ENCODE measurements at places on chromosomes 3 and 15.
A peak's percentile ranks its signal among the peaks of the same experiment; 100 is the strongest.

DNA sequence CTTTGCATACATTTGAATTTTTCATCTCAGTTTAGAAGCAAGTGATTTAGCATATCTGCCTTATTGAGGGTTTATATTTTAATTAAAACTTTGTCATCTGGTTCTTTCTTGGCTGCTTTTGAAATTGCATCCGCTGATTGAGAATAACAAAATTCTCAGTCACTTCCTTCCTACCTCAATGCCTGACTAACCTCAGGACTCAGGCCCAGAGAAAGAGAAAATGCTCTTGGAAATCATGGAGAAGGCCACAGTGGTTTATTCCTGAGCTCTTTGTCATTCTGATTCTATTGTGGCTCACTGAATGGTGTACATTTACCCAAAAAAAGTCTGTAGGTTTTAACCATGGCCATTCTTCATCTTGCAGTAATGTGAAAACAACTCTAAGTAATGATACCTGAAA is 533.9 kb downstream of the TBL1XR1 start:
- DNase-seq, result no peak

DNA sequence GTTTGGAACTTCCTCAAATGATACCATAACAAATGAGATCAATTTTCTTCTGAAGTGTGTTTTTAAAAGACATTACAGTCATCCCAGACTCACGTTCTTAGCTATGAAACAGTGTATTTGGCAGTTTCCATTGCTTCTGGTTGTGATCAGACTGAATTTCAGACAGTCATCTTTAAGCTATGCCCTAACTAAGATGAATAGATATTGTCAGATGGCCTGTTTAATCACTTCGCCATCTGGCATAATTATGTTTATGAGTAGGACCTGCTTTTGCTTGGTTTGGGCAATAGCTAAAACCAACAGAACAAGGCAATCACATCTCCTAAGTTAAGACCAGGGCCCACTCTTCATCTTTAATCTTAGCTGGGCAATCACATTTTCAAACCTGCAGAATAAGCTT is 313.1 kb downstream of the SV2B start:
- no peak for DNase-seq

DNA sequence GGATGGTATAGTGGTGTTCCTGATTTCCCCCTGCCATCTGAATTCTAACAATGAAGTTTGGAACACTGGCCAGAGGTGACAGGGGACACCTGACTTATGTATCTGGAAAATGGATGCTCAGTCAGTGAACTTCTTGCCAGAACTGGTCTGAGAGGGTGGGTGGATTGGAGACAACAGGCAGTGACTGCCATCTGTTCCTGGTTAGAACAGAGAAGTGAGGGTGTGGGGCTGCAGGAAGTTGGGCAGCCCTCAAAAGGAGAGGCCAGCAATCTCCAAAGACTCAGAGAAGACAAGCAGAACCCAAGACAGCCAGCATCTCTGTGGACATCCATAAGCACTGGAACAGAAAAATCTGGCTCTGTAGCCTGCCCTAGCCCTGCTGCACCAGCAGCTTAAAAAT is 50.5 kb downstream of the ANP32A start:
- DNase-seq, result no peak

DNA sequence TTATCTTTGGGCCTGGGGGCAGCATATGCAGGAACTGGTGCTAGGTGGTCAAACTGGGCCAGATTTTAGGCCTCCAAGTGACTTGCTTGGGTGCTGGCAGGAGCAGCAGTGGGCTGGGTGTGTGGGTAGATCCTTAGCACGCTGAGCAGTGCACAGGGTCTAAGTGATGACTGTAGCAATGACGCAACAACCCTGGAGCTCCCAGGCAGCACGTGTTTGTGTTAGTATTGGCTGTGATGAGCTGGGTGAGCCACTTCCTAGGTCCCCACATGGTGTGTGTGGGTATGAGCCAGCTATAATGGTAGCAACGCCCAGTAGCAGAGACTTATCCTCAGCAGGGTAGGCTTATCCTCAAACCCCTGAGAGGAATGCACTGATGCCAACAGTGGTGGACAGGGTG is 570.6 kb upstream of the ROBO1 start:
- DNase-seq, result no peak

- no peak for DNase-seq
These were observed 54.1 kb upstream of the TFRC start for GRCh38 chr3:196135693-196136639.

DNA sequence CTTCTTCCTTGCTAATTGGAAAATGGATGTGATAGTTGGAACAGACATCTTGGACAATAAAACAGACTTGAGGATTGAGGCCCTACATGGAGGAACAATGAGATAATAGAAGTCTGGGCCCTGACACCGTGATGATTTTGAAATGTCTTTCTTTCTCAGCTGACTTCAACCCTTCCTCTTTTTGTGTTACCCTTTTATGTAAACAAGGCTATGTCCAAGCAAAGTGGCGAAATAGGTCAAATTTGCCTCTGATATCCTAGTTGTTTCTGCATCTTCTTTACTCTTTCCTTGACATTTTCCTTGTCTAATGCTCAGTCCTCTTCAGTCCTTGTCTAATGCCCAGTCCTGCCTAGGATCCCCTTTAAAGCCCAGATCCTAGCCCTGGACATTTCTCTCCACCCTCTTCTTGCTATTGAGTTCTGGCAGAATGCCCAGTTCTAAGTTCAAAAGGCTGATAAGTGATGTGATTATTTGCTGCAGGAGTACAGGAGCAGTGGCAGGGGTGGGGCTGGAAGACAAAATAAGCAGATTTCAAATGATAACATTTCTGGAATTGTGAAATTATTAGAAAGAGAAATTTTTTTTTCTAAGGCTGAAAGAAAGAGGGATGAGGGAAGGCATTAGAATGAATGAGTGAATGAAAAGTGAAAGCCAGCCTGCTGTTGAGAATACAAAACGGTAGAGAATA is 6.5 kb upstream of the VPS8 start:
- DNase-seq, result peak; percentile 78

- DNase-seq, result no peak
These were observed 15.3 kb upstream of the COLQ start for GRCh38 chr3:15536856-15537255.

DNA sequence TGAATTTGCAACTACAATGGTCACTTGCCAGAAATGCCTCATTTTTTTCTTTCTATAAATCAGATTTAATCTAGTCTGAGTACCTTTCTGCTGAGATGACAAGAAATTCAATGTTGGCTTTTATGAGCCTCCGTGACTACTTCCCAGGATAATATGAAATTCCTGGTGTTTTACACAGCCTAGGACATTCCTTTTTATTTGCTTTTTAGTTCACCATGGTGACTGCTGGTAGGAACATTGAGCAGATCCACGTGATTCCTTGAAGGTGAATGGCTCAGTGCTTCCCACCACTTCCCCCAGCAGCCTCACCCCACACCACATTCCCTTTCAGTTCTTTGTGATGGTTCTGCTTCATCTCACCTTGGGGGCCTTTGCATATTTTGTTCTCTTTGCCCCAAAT is 4.3 kb upstream of the NPTN start:
- no peak for DNase-seq

- no peak for DNase-seq
These were observed 11.0 kb upstream of the RAP2B start for GRCh38 chr3:153150991-153151390.

- no peak for DNase-seq
These were observed 44.1 kb upstream of the WWTR1 start for GRCh38 chr3:149701977-149702350.

GRCh38 chr3:111541911-111542483 is at the start of gene CD96:
Gene CD96, plus strand, starts transcription at chr3:111542197. Its CDS starts 52 bp downstream, at chr3:111542249.
- DNase-seq, result no peak

DNA sequence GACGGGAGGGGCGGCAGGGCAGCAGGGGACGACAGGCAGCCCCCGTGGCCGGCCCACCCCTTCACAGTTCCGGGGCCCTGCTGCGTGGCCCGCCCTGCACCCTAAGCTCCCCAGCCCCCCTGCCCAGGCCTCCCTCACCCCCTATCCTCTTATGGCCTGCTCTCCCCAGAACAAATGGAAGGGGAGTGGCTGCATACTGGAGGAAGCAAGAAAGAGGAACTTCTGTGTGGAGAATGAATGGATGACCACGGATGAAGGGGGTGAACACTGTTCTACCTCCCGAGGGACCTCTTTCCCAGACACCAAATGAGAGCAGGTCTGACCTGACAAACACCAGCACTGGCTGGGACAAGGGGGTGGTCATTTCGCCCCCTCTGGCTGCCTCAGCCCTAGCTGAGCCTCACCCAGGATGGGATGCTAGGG is 25.0 kb downstream of the SEC61A1 start:
- no peak for DNase-seq

GRCh38 chr15:31254431-31255175 is 72.0 kb upstream of the KLF13 start:
- no peak for DNase-seq

DNA sequence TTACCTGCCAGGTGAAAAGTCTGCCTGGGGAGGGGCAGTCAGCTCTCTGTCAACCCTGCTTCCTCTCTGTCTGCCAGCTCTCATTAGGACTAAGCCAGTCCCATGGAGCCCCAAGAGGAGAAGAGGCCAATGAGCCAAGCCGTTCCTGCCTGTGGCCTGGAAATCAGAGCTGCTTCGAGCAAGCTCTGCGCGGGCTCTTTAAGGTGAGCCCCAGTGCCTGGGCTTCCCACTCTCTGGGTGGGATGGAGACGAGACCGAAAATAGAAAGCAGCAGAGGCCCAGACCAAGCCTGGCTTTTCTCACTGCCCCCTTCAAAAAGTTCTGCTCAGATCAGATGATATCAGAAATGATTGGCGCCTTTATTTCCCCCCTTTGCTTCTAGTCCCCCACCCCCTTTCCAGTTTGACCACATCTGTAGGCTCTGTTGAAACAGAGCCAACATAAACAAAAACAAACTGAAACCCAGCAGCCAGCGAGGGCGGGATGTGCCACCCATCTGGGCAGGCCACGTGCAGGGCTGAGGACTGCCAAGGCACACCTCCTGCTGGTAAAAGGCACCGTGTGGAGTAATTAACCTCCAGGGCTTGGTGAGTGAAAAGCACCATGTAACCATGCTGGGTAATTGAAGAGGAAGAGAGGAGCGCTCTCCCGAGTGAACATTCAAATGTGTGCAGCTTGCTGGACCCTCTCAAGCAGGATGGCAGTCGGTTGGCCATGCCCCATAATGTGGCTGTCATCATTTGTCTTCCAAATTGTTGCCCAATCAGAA is 471.0 kb upstream of the PROK2 start:
- peak; percentile 86 for DNase-seq

- no peak for DNase-seq
These were observed 60.2 kb downstream of the PLXNA1 start for GRCh38 chr3:127043041-127043641.

DNA sequence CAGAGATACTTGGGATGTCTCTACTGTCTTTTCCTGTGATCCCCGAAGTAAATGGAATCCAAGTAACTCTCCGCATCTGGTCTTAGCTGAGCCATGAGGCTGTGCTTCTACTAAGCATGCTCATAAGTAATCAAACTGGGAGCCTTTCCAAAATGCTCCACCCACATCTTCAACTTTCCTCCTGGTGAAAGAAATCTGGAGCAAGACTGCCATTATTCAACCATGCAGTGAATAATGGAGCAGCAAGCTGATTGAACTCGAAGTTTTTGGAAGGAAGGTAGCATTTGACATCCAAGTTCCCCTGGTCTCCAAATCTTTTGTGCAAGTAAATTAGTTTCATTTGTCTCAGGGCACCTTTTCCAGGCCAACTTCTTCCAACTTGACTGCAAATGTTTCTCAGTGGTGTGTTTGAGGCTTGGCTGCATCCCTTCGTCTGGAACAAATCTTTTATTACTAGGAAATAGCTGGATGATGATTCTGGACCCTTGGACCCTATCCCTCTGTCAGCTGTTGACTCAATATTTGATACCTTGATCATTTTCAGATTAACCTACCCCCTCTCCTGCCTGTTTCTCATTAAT is 19.4 kb downstream of the GXYLT2 start:
- no peak for DNase-seq

DNA sequence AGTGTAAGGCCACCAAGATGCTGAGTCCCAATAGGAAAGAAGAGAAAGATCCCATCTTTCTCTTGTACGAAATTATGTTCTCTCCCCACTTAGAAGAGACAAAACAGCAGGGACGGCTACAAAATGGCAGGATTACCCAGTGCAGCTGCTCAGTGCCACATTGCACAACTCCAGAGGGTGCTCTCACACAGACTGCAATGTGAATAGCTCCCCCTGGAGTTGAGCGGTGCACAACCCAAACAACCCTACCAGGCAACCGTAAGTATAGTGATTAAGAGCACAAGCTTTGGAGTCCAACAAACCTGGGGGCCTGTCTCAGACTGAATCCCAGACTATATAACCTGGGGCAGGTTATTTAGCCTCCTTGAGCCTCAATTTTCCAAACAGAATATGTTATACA is 3.1 kb upstream of the BHLHE40 start:
- peak; percentile 36 for DNase-seq

GRCh38 chr3:166661621-166662020 is 718.5 kb downstream of the ZBBX start:
- DNase-seq, result no peak

- DNase-seq, result no peak
These were observed 96.4 kb downstream of the NSUN3 start for GRCh38 chr3:94159062-94159828.

DNA sequence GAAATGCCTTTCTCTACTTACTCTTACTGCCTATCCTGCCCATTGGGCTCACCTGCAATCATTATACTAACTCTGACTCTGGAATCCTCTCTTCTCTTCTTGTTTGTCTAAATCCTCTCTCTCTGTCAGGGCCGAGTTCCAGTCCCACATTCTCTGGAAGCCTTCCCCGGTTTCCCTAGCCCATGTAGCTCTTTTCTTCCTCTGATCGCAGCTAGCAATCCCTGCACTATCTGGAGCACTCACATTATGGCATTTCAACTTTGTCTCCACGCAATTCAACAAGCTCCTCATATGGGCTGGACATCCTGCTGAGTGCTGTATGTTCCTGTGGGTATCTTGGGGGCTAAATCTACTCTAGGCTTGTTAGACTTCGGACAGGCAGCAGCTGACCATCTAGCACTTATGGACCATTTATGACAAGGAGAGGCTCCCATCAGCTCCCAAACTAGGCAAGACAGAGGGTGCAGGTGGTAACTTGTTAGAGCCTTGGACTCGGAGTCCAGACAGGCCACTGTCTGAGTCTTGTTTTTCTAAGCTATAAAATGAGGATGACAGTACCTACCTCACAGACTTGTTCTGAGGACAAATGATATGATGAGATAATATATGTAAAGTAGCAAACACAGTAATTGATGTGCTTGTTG is 58.3 kb downstream of the EPHB3 start:
- no peak for DNase-seq

DNA sequence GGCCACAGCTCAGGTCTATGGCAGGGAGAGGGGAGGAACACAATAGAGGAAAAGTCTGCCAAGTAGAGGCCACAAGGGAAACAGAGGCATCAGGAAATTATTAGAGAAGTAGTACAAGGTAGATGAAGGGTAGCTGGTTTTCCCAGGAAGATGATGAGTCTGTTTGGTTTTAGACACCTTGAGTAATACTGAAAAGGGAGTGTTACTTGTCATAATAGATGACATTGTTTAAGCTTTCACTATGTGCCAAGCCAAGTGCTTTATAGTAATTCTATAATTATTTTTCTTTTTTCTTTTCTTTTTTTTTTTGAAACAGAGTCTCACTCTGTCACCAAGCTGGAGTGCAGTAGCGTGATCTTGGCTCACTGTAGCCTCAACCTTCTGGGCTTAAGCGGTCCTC is 13.7 kb downstream of the PXK start:
- DNase-seq, result no peak

Data from DMS153 (cell line).